Right hindlimb (tissue), 1 donor: ENCODE measurements at places on chromosomes 16 and 17.
A peak's percentile ranks its signal among the peaks of the same experiment; 100 is the strongest.

GRCh38 chr16:28136751-28137434 lies 73.4 kb upstream of the GSG1L start:
- no peak for DNase-seq

DNA sequence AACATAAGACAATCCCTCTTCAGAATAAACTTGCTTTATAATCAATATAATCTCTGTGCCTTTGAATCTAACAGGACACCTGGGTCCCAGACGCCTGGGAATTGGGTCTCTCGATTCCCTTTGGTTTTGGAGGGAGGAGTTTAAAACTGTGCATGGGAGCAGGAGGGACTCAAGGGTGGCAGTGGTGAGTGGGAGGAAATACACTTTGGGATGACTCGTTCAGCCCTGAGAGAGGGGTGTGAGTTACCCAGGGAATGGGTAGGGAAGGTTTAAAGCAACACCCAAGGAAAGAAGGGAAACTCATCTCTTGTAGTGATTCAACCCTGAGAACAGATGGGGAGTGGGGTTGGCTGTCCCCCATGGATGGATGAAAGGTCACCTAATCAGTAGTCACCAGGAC lies 1.6 kb downstream of the RANGRF start:
- no peak for DNase-seq

DNA sequence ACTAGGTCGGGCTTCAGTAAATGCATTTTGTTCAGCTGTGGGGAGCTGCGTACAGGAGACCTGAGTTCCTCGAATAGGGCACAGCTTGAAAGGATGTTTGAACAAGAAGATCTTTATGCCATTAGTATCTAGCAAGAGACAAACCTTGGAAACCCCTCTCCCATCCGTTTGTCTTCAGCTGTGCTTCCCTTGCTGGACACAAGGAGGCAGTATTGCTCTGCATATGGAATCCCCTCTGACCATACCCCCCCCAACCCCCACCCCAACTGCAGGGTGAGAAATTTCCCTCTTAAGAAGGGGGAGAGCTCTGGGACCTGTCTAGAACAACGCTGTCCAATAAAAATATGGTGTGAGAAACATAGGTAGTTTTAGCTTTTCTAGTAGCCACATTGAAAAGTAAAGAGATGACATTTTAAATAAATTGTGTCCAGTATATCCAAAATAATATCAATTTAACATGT lies 1.6 kb downstream of the MRM1 start:
- peak; percentile 63 for DNase-seq

DNA sequence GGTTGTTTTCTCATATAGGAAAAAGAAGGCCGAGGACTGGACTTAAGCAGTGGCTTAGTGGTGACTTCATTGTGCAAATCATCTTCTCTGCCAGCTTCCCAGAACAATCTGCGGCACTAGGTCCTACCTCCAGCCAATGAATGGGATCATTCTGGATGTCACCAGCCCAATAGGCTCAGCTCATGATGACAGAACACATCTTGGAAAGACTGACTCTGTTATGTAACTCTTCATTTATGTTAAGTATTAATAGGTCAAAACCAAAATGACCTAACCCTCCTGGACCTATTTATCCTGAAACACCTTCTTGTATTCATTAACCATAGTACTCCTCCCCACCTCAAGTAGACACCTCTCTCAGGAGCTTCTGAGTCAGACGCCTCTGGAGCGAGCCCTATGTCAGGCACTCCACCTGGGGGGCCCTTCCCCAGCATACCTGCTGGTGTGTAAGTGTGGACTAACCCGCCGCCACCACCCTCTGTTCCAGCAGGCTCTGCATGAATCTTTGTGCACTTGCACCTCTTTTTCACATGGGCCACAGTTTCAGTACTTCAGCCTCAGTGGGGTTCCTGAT lies 7.2 kb downstream of the ARL2BP start:
- no peak for DNase-seq

DNA sequence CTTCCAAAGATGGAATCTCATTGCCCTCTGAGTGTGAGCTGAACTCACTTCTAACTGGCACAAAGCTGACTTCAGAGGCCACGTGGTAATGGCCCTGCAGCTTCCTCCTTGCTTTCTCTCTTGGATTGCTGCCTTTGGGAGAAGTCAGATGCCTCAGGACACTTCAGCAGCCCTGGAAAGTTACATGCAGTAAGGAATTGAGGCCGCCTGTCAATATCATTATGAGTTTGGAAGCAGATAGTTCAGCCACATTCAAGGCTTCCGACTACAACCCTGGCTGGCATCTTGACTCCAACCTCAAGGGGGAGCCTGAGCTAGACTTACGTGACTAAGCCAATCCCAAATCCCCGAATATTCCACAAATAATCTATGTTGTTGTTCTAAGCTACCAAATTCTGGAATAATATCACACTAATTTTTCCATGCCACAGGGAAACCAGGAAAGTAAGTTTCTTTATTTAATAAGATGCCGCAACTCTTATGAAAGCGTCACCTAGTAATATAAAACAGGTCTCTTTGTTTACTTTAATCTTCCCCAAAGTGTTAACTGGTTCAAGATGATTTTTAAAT lies 13.6 kb downstream of the CEP20 start:
- peak; percentile 66 for DNase-seq

GRCh38 chr17:49343273-49343672 lies 18.8 kb downstream of the ZNF652 start:
- DNase-seq: no peak

DNA sequence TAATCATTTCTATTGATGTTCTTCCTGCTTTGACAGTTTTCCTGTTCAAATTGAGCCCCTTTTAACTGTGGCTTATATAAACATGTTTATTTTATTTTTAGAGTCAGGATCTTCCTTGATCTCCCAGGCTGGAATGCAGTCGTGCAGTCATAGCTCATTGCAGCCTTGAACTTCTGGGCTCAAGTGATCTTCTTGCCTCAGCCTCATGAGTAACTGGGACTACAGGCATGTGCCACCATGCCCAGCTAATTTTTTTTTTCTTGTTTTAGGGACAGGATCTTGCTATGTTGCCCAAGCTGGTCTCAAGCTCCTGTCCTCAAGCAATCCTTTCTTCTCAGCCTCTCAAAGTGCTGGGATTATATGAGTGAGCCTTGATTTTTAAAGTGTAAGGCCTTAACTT lies 14.7 kb downstream of the PHKB start:
- DNase-seq: no peak

DNA sequence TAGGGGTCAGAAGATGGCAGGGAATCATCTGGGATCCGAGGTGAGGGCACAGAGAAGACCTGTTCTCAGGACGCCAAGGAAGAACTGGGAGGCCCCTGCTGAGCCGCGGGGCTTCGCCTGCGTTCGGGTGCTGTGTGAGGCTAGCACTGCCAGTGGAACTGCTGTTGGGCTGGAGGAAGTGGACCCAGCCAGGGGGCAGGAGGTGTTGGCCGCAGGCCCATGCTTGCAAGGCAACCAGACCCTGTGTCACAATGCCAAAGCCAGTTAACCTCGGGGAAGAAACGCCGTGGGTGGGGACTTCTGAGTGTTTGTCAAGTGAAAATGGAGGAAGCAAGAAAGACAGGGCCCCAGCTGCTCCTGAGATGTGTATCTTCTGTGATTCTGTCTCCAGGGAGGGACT lies 185.5 kb downstream of the LGALS9B start:
- DNase-seq: no peak

- DNase-seq: peak; percentile 13
These were observed 8.7 kb upstream of the ATP2A3 start for GRCh38 chr17:3972931-3973330.

GRCh38 chr17:48062273-48062672 lies 14.1 kb downstream of the NFE2L1 start:
- no peak for DNase-seq

DNA sequence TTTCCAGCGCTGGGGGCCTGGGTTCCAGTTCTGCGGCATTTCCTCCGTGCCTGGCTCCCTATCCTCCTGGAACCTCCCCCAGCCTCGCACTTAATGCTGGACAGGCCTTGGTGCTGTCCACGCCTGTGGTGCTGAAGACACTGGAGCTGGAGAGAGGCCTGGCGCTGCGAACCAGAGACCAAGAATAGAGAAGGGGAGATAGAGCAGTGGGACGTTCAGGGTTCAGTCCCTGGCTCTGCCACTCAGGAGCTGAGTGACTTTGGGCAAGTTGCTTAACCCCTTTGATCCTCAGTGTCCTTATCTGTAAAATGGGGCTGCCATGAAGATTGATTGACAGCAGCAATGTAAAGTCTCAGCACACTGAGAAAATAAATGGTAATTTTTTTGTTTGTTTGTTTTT lies 11.9 kb downstream of the SBK1 start:
- DNase-seq: peak; percentile 72

- DNase-seq: peak; percentile 95
These were observed 49.0 kb upstream of the CHMP6 start for GRCh38 chr17:80942423-80943345.

GRCh38 chr16:7246578-7246977 lies 86.1 kb upstream of the RBFOX1 start:
- DNase-seq: peak; percentile 27

DNA sequence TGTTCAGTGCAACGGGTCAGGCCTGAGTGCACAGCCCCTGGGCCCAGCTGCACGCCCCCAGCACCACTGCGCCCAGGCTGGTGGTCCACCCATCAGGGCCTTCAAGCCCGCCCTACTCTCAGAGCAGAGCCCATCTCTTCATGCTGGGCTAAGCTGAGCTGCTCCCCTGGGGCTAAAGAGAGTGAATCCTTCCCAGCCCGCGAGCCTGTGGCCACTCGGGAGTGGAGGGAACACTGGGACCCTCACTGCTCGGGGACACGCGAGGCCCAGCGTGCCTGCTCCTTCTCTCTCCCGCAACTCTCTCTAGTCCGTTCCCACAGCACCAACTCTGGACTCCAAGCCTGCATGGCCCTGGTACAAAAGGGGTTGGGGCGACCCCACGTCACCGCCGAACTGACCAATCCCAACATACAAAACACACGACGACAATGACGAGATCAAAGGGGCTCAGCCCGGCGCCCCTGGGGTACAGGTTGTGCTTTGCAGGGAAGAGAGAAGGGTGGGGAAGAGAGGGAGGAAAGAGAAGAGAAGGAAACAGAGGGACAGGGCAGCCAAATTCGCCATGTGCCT lies 4.1 kb upstream of the SIRT7 start:
- no peak for DNase-seq

- DNase-seq: no peak
These were observed 144.3 kb upstream of the TNRC6C start for GRCh38 chr17:77814091-77814772.

GRCh38 chr17:74875155-74875976 lies 2.6 kb upstream of the FDXR start:
- DNase-seq: no peak

- DNase-seq: no peak
These were observed 64.4 kb upstream of the TBX2 start for GRCh38 chr17:61335105-61335844.

DNA sequence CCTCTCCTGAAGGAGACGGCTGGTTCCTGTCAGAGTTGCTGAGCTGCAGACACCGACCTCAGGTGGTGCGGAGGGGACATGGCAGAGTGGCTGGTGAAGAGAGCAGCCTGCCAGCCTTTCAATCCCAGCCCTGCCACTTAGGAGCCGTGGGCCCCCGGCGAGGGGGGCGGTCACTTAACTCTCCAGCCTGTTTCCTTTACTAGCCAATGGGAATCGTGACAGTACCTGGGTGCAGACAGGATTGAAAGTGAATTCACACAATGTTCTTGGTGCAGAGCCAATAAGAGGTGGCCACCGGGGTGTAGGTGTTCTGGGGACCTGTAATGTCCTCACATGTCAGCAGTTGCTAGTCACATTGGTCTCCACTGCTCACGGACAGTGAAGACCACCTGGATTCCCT lies 13.5 kb downstream of the ACE start:
- no peak for DNase-seq

GRCh38 chr16:61289141-61289540 lies 747.1 kb downstream of the CDH8 start:
- no peak for DNase-seq

DNA sequence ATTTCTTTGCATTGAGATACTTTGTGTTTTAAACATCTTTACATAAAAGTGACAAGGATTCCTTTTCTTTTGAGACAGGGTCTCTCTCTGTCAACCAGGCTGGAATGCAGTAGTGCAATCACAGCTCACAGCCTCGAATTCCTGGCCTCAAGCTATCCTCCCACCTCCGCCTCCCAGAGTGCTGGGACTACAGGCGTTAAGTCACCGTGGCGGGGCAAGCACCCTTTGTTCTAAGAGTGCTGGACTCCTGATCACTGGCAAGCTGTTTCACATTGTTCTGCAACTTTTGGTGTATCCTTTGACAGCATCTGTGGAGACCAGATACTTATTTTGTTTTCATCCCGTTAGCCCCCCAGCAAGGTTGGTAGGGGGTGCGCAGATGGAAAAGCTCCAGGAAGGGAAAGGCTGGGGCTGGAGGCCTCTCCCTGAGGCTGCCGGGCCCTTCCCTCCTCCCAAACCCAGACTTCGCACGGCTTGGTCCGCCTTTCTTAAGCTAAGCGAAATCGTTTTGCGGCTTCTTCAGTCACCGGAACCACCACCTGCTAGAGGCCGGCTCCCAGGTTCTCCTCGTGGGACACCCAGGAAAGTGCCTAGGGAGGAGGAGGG lies 1.1 kb downstream of the ST6GALNAC2 start:
- no peak for DNase-seq

DNA sequence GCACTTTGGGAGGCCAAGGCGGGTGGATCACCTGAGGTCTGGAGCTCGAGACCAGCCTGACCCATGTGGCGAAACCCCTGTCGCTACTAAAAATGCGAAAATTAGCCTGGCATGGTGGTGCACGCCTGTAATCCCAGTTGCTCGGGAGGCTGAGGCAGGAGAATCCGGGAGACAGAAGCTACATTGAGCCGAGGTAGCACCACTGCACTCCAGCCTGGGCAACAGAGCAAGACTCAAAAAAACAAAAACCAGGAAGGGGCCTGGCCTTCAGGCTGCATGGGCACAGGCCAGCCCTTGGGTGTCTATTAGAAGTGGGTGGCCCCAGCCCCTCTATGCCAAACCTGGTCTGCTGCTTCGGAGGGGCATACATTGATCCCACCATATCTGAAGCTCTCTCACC lies 56.0 kb downstream of the PSMD12 start:
- DNase-seq: no peak

DNA sequence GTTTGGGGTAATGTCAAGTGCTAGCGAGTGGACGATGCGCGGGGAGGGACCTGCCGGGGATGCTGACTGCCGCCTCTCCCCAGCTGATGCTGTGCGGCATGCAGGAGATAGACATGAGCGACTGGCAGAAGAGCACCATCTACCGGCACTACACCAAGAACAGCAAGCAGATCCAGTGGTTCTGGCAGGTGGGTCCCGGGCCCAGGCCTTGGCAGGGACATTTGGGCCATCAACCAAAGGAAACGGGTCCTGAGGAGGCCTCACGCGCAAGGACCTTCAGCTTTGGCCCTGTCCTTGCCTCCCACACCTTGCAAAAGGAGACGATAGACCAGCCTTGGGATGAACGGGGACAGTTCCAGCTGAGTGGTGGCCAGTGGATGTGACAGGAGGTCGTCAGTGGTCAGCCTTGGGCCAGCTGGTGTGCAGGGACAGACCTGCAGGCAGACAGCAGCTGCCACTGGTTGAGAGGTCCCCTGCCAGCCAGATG lies 13.6 kb upstream of the CLEC18A start:
- no peak for DNase-seq

- no peak for DNase-seq
These were observed 25.5 kb upstream of the CDC42EP4 start for GRCh38 chr17:73337330-73337710.
